Fibroblast of villous mesenchyme (primary cell): ENCODE measurements at places on chromosomes 16 and 17.

DNA sequence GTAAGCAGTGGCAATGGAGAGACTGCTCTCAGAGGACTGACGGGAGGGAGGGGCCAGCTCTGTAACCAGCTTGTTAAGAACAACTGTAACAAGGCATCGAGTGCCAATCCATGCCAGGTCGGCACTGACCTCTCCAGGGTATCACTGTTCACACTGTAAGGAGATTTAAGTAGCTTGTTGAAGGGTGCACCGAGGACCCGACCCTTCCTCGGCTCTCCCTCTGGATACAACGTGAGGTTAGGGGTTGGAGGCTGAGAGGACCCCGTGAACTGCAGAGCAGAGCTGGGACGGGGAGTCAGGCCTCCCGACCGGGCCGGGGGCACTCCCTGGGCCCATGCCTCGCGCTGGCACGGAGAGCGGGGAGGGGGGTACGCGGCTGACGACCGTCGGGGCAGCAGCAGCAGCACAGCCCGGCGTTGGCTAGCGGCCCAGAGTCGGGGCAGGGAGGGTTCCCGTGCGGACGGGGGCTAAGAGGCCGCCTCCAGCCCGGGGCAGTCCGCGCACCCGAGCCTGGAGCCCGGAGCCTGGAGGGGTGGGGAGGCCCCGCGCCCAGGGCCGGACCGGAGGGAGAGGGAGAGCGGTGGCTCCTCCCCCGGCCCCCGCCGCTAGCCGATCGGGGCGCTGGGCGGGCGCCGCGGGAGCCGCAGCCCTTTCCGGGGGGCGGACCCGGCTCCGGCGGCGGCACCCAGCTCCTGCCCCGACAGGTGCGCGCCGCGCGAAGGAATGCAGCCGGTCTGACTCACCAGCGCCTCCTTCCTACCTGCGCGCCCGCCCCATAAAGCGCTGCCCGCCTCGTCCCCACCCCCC lies at the start of gene ITGB4:
Gene ITGB4, plus strand, starts transcription at position 804 of the 807 bp plus-strand sequence. CDS start 3,245 bp downstream, outside the sequence.
- DNase-seq, result no peak

- peak; percentile 28 for DNase-seq
Observed at GRCh38 chr17:35947156-35947585, 3.7 kb upstream of the LYZL6 start.

DNA sequence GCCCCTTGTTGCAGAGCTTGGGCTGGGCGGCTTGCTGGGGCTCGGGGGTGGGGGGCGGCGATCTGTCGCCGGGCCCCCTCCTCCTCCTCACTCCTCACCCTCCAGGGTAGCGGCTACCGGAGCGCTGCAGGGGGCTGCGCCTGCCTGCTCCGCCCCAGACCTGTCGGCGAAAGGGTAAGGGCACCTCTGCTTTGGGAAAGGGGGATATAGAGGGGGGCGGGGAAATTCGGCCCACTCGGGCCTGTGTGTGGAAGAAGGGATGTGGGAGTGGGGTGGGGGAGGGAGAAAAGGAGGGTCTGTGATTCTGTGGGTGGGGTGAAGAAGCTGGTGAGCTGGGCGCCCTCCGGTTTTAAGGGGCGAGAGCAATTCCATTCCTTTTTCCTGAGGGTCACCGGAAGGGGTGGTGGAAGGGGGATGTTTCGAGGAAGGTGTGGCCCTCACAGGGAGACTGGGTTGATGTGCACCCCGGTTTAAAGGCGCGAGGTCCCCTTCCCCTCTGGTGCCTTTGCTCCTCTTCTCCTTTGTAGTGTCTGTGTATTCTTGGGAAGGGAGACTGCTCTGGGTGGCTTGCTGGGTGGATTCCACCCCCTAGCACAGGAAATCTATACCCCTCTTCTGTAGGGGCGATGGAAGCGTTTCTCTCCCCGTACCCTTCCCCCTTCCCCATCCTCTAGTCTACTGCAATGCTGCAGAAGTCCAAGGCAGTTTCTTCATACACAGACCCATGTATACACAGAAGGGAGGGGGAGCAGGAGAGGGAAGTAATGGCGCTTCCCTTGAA lies 878 bp downstream of the TAOK1 start:
- peak; percentile 57 for DNase-seq

DNA sequence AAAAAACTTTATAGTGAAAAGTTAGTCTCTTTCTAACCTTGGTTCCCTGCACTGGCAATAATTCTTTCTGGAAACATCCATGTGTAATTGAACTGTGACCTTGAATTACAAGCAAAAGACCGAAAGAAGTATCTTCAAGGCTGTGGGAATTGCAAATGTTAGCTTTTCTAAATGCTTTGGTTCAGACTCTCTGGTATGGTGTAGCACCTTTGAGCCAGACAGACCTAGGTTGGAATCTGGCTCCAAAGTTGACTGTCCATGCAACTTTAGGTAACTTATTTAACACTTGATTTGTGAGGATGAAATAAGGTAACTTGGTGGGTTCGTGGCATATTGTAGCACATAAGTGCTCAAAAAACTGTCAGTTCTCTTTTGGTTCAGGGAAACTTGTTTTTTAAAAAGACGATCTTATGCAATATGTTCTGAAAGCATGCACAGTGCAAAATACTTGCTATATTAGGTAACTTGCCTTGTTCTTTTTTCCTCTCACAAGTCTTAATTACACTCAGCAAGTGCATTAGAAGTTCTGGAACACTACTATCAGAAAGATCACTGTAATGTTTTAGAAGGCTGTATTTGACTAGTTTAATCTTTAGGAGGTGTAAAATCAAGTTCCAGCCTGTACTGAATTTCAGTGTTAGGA lies 46.3 kb downstream of the TANGO6 start:
- DNase-seq, result peak; percentile 34

DNA sequence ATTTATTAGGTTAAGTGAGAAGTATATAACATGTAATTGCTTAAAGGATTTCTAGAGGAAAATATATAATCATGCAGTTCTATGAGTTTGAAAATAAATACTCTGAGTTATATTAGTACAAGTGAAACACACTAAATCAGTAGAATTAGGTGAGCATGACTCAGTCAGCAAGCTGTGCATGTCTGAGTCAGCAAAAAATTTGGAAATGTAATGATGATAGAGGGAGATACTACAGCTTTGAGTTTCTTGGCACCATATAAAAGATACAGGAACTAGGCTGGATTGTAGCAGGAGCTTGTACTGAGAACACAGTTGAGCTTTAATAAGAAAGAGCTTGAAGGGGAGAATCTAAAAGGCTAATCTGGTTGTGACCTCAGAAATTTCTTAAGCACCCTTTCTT lies 1224.6 kb downstream of the CDH8 start:
- no peak for DNase-seq

DNA sequence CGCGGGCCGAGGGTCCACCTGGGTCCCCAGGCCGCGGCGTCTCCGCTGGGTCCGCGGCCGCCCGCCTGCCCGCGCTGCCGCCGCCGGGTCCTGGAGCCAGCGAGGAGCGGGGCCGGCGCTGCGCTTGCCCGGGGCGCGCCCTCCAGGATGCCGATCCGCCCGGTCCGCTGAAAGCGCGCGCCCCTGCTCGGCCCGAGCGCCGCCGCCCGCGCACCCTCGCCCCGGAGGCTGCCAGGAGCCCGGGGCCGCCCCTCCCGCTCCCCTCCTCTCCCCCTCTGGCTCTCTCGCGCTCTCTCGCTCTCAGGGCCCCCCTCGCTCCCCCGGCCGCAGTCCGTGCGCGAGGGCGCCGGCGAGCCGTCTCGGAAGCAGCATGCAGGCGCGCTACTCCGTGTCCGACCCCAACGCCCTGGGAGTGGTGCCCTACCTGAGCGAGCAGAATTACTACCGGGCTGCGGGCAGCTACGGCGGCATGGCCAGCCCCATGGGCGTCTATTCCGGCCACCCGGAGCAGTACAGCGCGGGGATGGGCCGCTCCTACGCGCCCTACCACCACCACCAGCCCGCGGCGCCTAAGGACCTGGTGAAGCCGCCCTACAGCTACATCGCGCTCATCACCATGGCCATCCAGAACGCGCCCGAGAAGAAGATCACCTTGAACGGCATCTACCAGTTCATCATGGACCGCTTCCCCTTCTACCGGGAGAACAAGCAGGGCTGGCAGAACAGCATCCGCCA lies 504 bp downstream of the FOXC2 start:
- peak; percentile 61 for DNase-seq

DNA sequence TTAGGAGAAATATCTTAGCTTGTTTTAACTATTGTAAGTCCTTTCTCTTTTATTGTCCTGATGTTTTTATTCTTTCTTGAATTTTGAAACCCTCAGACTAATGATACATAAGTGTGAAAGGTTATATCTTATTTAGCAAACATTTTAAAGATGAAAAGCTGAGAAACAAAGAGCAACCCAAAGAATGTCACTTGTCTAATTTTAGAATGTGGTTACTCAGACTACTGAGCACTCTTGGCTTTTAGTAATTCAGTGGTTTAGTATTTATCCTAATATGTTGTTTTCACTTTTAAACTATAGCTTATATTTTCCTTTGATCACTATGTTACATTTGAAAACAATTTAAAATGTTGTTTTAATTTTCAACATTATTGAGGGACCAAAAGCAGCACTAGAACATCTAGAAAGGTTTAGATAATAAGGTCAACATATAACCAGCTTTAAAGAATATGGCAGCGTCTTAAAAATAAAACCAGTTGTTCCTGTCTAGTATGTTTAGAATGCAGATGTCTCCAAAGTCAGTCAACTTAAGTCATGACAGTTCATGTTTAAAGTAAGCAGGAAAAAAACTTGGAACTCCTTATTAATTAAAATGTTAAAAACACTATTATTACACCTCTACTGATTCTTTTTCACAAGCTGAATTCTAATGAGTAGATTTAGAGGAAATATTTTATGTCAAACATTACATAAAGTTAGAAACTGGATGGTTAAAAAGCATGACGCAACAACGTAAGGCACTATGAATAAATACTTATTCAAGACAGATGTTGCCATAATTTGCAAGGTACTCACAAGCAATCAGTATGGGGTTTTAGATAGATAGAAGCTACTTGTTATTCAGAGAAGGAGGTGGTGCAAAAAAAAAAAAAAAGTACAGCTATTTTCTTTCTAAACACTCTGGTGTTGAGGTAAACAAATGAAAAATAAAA lies 2.4 kb downstream of the MBTD1 start:
- DNase-seq, result peak; percentile 14

DNA sequence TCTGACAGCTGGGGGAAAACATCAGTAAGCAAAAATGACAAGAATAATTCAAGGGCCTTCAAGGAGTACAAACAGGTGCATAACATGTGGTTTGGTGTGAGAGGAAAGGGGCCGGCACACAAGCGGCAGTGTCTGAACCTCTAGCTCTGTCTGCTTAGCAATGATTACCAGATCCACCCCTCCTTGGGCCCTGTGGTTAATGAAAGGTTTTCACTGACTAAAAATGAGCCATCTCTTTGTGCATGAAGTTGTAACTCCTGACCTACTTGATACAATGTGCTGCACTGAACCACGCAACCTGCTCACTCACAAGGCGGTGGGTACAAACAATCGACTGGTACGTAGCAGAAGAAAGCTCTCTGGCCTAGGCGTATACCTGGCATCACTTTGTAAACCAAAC lies 15.1 kb downstream of the FAM117A start:
- no peak for DNase-seq

DNA sequence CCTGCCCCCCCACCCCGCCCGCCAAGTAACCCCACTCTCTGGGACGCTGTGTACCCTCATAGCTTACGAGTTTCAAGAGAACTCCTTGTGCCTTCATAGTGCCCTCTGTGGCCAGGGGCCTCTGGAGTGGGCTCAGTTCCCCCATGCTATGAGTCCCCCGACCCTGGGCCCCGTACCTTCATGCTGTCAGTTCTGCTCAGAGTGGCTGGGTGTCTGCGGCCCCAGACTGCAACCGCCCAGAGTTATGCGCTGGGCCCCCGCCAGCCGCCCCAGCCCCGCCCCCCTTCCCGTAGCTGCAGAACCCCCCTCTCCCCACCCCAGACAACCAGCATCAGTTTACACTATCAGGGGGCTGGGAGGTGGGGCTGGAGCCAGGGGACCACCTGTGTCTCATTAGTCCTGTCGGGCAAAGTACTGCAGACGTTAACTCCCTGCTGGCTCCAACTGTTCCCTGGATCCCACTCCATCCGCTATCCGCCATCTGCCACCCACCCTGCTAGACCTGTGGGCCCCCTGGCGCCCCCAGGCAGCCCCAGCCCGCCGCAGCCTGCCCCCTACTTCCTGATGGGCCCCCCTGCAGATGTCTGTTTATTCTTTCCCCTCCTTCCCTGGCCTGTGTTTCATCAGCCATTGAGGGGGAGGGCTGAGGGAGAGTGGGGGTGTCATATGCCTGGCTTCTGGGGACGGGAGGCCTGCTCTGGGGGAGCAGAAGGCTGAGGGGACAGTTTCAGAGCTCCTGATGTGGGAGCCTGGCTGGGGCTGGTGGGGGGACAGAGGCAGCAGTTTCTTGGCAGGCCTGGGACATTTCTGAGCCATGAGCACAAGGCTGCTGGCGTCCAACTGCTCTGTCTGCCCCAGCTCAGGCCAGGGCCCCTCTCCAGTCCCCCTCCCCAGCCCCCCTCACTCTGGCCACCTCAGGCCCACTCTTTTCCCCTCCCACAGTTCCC lies at the start of gene MFAP4:
Gene MFAP4, minus strand, starts transcription at position 217 of the 947 bp plus-strand sequence. Its CDS starts 35 bp downstream, at position 182.
- DNase-seq, result peak; percentile 94

GRCh38 chr16:8928467-8928957 lies 35.2 kb downstream of the USP7 start:
- DNase-seq, result peak; percentile 81

DNA sequence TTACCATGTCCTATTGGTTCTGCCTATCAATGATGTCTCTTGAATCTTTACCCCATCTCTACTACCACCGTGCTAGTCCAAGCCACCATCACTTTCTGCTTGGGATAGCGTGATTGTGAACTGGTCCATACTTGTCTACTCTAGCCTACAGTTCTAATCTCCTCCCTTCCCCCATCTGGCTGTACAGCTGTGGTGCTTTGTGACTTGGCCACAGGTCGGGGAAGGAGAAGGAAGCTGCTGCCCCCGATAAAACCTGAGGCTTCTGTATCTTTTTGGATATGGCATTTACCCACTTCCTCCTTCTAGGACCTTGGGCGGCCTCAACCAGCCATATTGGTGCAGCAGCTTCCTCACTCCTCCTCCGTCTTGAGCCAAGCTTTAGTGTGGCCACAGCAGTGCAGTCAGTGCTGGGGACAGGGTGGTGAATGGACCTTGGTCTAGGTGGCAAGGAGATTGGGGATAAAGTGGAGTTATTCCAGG lies 314 bp upstream of the ITGA2B start:
- DNase-seq, result no peak

- DNase-seq, result peak; percentile 44
Observed at GRCh38 chr16:68396481-68396880, 51.8 kb downstream of the SMPD3 start.

- no peak for DNase-seq
Observed at GRCh38 chr17:58250344-58251011, 12.1 kb downstream of the LPO start.

GRCh38 chr16:49464877-49465504 lies 91.4 kb downstream of the C16orf78 start:
- DNase-seq, result no peak

DNA sequence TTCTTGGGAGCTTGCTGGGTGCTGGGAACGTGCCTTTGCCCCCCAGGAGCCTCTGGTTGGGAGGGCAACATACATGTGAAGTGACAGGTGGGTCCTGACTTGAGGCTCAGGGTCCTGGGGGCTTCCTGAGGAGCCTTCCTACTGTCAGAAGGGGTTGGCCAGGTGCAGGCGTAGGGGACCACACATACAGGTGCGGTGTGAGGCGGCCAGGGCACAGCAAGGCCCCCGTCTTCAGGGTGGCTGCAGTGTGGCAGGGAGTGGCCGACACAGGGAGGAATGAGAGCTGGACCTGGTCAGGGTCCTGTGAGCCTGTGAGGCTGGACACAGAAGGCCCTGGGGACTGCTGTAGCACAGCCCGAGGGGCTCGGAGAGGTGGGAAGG lies 10.6 kb downstream of the TCF25 start:
- no peak for DNase-seq
